ENCODE measurements at places on chromosomes 3 and 15.

DNA sequence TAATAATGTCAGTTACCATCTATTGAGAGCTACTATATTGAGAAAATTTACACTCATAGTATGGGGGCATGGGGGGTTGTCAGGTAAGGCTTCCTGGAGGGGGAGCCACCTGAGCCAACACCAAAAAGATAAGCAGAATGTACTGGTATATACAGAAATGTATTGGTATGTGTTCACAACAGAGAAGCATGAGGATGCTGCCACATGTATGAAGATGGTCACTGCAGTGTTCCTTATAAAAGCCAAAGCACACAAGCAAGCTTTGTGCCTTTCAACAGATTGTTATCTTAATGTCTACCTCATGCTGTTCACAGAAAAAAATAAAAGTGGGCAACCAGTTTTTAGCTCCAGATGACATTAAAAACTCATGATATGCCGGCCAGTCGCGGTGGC is 149.0 kb downstream of the MAGI1 start:
- no peak for DNase-seq

GRCh38 chr3:194872669-194872977 is 186.9 kb downstream of the FAM43A start:
- DNase-seq = no peak

- no peak for DNase-seq
Measured at GRCh38 chr3:188369526-188369925, 215.6 kb downstream of the LPP start.

- DNase-seq = no peak
Measured at GRCh38 chr15:49887659-49888322, 231.2 kb downstream of the ATP8B4 start.

GRCh38 chr15:62559381-62559733 is 394.3 kb upstream of the C2CD4B start:
- no peak for DNase-seq

DNA sequence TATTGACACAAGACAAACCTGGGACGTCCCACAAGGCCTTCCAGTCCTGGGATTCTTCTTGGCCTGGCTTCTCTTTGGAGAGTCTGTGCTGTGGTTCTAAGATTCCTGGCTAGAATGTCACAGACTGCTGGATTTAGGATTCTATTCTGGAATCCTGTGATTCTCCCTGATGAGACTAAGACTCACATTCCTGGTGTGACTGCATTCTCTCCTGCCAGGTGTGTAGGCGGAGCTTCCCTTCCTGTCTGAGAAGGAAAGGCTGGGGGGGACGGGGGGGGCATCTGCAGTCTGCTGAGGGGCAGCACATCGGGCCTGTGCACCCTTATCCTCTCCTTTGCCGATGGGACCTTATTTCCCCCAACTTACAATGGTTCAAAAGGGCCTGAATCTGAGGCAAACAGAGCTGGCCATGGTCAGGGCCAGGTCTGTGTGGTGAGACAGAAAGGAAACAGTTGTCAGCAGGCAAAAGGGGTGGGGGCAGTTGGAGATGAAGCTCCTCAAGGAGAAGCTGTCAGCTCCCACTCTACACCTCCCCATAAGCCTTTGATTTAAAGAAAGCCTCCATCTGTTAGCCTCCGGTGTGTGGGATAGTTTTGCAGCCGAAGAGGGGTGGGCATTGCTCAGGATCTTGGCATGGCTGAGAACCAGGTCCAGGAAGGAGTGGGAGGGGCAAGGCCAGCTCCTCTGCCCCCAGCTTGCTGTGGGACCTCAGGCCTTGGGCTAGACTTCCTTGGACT is 30.9 kb downstream of the VIPR1 start:
- DNase-seq = no peak

- no peak for DNase-seq
Measured at GRCh38 chr3:37994639-37994972, 4.0 kb downstream of the VILL start.

- no peak for DNase-seq
Measured at GRCh38 chr15:48765022-48765421, 45.8 kb downstream of the CEP152 start.

DNA sequence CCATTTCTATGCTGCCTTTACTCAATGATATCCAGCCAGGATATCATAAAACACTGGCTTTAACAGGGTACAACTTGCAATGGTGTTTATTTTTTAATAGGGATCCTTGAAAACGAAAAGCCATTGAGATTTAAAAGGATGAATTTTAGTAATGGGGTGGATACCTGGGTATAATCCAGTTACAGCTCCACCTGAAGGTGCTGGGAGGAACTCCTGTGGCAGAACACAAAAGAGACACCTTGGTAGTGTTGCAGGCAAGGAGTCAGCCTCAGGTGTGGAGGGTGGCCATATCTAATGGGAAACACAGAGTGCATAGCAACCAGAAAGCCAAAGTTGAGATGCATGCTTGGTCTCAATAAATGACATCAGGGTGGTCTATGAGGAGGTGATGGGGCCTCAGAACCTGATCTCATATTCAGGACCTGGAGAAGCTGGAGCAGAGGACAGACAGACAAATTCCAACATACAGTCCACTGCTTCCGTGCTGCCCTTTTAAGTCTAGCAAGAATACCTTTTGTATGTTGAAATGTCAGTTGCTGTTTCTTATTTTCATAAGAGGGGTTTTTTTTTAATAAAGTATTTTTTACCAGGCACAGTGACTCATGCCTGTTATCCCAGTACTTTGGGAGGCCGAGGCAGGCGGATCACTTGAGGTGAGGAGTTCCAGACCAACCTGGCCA is 12.0 kb upstream of the PAQR9 start:
- DNase-seq = no peak

GRCh38 chr15:80249973-80250372 is 2.0 kb downstream of the CTXND1 start:
- DNase-seq = no peak

GRCh38 chr15:39503526-39503925 is 77.4 kb upstream of the THBS1 start:
- DNase-seq = no peak

- no peak for DNase-seq
Measured at GRCh38 chr3:69092030-69092516, 7.3 kb downstream of the ARL6IP5 start.

GRCh38 chr15:66931768-66932633 is 133.4 kb upstream of the SMAD3 start:
- DNase-seq = no peak

GRCh38 chr15:66832664-66833063 is 130.6 kb downstream of the SMAD6 start:
- DNase-seq = no peak

DNA sequence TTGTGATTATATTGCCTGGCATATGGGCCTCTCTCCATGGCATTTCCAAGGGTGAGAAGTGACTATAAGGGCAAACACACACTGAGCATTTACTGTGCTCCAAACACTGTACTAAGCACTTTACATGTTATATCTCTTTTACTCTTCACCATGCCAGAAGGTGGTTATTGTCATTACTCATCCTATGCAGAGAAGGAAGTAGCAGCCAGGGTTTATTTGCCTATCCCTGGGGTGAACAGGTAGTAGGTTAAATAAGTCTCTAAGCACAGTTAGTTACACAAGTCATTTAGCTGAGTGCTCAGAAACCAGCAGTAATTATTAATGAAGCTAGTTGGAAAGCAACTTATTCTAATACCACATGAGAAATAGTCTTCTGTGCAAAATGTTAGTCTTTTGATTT is 109.9 kb upstream of the SYNPR start:
- DNase-seq = no peak

- no peak for DNase-seq
Measured at GRCh38 chr3:56629047-56629446, 54.0 kb downstream of the TASOR start.

DNA sequence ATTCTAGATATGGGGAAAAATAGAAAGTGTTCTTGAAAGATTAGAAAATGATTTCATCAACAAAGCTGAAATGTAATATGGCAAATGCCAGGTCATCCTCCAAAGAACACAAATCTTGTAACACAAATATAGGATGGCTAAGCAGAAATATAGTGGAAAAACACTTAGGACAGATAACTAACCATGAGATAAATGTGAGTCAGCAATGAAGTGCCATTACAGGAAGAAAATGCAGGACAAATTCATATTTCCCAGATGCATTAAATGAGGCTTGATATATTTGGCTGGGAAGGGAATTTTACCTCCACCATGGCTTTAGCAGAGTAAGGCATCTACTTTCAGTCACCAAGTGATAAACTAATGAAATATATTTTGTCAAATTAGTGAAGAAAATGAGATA is 92.8 kb upstream of the SEMA6D start:
- DNase-seq = no peak

DNA sequence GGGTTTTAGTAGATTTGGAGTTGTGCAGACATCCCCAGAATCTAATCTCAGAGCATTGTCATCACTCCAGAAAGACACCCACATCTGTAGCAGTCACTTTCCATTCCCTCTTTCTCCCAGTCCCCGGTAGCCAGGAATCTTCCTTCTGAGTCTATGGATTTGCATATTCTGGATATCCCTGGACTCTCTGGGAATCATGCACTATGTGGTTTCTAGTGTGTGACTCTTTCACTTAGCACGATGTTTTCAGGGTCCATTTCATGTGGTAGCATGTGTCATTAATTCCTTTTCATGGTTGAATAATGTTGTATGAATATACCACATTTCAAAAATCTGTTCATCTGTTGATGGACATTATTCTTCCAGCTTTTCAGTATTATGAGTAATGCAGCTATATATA is 29.3 kb downstream of the FBLN2 start:
- DNase-seq = no peak

DNA sequence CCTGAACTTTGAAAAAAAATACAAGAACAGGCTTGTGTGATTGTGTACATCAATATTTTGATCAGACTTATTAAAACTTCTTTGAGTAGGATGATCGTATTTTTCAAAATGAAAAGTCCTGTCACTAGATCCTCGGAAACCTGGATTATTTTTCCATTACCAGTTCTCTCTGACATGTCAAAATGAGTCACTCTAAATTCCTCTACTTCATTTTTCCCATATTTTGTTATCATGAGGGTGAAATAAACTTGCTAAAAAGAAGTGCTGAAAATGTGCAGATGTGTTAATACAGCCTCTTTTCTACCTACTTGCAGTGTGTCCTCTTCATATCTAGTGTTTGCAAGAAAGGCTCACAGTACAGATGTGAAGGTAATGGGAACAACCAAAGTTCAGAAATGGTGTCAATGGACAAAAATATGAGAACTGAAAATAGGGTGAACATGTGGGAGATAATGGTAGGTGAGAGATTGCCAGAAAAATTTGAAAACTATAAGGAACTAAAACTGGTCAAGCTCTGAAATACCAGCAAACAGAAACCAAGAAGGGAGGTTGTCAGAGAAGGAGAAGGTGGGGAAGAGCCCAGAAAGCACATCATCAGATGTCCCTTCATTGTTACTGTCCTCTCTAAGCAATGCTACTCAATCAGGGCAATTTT is 108.2 kb downstream of the EOMES start:
- no peak for DNase-seq

GRCh38 chr3:31167666-31168065 is 273.2 kb upstream of the GADL1 start:
- DNase-seq = no peak

- no peak for DNase-seq
Measured at GRCh38 chr3:150348500-150348899, 59.6 kb upstream of the TSC22D2 start.

DNA sequence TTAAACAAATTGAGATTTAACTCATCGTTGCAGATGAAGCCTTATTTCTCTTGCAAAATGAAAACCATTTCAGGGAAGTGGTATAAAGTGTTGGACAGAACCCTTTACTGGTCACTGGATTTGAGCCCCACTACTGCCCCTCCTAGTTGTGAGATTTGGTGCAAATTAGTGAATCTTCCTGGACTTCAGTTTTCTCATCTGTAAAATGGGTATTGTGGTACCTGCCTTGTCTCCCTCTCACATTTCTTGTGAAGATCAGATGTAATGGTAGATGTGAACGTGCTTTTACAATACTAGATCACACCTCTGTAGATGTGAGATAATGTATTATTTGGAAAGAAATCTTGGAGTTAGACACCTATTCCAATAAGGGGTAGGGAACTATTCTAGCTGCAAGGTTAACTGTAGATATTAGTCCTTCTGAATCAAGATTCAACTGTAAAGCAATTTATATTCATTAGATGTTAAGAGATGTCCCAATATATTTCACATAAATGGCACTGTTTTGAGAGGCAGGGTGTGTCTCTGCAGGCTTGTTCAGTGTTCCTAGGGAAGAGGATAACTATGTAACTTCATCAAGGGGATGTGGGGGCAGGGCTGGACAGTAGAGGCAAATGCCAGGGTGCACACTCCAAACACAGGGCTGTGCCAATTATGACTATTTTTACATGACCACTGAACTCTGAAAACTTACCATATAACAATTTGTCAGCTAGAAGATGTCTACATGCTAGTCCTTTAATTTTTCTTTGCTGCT is 112.4 kb upstream of the PFN2 start:
- DNase-seq = no peak

DNA sequence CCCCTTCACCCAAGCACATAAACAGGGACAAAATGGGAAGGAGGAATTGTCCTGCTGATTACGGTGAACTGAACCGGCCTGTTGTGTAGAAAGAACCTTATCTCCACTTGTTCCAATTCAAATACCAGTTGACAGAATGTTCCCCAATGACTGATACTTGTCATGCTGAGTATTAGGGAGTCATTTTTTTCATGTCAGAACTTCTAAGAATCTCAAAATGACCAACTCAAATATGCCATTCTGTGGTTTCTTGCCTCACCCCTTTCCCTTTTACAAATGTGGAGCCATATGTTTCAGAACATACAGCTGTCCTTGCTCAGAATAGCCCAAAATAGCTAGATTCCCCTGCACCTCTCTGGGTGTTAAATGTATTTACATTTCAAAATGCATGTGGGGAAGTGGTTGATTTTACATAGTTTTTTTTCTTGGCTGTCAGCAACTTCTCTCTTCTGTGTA is 405.9 kb upstream of the TBL1XR1 start:
- no peak for DNase-seq

DNA sequence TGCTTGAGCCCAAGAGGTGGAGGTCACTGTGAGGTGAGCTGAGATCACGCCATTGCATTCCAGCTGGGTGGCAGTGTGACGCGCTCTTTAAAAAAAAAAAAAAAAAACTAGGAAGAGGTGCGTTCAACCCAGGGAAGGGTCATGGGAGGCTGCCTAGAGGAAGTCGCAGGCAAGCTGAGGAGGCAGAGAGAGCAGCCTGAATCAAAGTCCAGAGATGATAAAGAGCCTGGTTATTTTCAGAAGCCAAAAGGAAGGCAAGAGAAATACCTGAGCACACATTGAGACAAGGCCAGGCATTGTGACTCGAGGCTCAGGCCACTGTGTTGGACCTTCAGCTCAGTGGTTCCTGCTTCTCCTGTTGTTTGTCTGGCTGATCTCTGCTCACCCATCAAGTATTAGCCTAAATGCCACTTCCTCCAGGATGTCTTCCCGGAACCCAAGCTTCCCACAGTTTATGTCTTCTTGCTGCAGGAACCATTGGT is 16.1 kb upstream of the GCNT3 start:
- no peak for DNase-seq

- no peak for DNase-seq
Measured at GRCh38 chr15:77860071-77860691, 217.3 kb downstream of the TBC1D2B start.

- DNase-seq = no peak
Measured at GRCh38 chr15:89433686-89434085, 62.7 kb downstream of the RHCG start.
